ENCODE measurements at places on chromosomes 12 and 14.

- no peak for DNase-seq
Measured at GRCh38 chr12:3164454-3165077, 87.4 kb downstream of the TSPAN9 start.

- no peak for DNase-seq
Measured at GRCh38 chr12:6265038-6265405, 45.5 kb upstream of the PLEKHG6 start.

DNA sequence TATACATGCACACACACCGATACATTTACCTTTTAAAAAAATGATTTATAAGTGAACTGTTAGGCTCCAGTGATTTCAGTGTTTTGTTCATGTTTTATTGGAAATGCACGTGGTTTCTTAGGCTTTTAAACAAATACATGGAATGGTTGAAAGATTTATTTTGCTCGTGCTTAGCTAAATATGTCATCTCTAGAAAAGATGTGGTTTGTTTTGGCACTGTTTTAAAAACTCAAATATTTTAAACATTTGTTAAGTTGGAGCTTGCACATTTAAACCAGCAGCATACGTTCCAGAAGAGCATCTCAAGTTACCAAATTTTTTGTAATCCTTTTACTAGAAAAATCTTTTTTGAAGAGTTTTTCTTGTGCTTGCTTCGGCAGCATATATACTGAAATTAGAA, 44.5 kb downstream of the FOXA1 start:
- no peak for DNase-seq

DNA sequence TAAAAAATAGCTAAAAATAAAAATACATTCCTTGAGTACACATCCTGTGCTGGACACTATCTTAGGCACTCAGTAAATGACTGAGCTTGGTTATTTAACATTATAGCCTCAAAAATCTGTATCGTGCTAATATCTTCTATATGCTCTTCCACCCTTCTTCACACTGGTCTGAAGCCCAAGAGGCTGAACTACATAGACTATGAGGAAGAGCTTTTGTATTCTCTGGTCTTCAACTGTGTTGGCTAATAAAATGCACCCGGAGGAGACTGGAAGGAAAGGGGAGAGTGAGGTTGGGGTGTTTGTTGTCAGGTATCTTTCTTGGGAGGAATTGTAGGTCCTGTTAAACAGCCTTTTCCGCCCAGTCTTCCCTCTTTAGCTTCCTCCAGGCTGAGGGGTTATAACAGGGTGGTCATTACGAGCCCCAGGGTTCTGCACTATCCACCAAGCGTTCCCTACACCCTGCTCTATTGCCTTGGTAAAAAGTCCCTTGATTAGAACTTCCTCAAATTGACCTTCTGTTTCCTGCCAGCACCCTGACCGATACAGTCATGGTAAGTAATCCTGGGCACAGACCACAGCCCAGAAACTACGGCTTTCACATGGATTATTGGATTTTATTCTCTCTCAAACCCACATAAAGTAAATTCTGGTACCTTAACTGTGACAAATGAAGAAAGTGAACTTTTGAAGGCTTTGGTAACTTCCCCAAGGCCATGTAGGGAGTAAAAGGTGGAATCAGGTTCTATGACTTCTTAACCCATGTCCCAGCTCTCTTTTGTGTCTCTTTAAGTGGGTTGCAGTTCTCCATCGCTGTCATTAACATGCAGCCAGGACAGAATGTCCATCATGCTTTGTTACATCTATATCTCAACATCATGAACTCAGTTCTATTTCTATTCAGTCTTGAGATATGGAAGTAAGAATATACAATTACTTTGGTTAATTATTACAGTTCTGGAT, 71.3 kb downstream of the PTHLH start:
- no peak for DNase-seq

DNA sequence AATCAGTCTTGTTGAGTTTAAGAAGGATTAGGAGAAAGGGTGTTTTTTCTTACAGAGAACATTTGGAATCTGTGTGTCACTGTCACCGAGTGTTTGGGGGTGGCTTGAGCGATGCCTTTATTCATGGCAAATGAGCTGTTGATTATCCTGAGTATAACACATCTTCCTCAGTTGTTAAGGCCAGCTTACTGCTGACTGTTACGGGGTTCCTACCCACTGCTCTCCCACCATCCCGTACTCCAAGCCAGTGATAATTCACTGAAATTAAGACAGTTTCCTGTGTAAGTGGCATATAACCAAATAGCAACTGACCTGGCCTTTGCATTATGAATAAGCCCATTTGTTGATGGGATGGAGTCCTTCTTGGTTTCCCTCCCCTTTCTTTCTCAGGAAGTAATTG, 9.5 kb downstream of the ESRRB start:
- no peak for DNase-seq

DNA sequence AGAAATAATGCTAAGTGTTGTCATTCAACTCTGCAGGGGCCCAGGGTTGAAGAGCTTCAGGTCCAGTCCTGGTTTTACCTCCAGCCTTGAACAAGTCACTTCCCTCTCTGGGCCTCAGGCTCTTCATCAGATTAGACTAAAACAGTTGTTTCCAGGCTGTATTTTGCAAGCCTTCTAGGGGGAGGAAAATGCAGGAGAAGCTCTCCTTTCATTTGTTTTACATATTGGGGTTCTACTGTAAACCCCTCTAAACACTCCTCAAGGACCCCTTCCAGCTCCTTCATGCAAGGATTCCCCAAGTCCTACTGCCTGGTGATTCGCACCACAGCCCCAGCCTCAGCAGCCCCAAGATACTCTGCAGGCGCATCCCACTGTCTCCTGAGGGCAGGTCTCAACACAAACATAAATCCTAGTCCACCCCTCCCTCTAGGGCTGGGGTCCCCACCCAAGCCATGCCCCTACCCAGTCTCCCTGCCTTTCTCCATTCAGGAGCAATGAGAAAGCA, 2.7 kb downstream of the SDR9C7 start:
- DNase-seq = no peak

DNA sequence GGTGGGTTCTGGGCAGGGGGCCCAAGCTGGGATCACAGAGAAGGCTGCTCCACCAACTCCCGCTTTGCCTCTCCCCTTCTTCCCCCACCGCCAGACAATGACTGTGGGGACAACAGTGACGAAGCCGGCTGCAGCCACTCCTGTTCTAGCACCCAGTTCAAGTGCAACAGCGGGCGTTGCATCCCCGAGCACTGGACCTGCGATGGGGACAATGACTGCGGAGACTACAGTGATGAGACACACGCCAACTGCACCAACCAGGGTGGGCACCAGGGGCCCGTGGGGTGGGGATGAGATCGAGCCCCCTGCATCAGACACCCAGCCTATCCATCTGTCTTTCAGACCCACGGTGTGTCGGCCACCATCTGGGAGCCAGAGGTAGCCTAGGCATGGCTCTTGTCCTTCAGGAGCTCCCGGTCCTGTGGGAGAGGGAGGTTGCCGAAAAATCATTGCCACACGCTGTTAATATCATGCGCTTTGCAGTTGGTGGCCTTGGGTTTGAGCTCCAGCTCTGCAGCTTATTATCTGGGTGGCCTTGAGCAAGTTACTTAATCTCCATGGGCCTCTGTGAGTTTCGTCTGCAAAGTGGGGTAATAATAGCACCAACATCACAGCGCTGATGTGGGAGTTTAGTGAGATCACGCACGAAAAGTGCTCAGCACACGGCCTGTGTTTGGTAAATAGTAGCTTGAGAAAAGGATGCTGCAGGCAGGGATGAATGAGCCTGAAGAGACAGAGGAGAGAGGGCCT, 21.8 kb upstream of the LRP1-AS start:
- DNase-seq = no peak

DNA sequence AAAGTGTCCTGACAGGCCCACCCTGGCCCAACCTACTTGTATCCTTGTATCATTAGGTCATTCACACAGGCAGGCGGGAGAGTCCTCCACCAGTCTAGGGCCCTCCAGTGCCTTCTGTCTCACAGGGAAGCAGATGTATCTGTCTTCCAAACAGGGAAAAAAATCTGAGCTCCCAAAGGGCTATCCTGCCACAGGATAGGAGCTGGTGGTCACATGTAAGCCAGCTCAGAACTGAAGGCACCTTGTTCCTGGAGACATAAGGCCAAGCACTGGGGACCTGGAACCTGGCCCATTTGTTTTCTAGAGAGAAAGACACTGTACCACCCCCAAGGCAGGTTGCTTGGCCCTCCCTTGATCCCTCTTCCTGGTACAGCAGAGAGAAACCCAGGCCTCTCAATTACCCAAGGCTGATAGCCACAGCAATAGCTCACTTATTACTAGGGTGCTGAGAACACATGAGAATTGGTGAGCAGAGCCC, 19.4 kb upstream of the PLEKHH1 start:
- no peak for DNase-seq

DNA sequence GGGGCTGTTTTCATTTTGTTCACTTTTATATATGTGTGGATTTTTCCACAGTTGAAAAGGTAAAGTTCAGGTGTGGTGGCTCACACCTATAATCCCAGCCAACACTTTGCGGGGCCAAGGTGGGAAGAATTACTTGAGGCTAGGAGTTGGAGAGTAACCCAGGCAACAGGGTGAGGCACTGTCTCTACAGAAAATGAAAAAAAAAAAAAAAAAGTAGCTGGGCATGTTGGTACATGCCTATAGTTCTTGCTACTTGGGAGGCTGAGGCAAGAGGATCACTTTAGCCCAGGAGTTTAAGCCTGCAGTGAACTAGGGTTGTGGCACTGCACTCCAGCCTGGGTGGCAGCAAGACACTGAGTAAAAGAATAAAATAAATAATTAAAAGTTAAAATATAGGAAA, 326.5 kb downstream of the NAV3 start:
- DNase-seq = no peak

DNA sequence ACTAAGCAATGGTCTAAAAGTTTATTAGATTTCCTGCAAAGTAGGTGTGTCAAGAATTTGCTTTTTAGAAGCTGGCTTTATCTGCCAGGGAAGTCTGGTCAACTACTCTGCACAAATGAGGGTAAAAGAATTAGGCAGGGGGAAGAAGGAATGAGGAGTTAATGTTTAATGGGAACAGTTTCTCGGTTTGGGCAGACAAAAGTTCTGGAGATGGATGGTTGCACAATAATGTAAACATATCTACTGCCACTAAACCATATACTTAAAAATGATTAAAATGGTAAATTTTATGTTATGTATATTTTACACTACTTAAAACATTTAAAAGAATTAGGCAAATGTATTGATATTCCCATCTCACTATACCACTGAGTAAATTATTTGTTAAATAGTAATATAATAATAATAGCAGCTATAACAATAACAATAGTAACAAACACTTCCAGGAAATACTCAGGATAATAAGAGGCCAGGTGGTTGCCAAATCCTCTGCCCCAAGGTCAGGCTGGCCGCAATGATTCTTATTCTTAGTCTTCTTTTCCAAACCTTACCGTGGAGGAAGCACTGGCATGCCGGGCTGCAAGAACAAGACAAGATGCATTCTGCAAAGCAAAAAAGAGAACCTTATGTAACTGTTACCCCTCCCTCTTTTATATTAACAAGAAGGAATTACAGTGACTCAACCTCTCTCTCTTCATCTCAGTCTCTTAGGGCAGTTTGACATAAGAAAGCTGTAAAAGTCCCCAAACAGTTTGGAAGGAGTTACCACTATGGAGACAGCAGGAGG, 13.9 kb downstream of the CS start:
- DNase-seq = no peak

GRCh38 chr12:53169644-53170043, 10.9 kb upstream of the ZNF740 start:
- DNase-seq = no peak

- no peak for DNase-seq
Measured at GRCh38 chr14:98018628-98019027, 1221.4 kb downstream of the VRK1 start.

- DNase-seq = no peak
Measured at GRCh38 chr12:120126635-120127005, 10.1 kb upstream of the RAB35 start.

GRCh38 chr12:1205512-1206060, 214.6 kb downstream of the ERC1 start:
- DNase-seq = no peak

DNA sequence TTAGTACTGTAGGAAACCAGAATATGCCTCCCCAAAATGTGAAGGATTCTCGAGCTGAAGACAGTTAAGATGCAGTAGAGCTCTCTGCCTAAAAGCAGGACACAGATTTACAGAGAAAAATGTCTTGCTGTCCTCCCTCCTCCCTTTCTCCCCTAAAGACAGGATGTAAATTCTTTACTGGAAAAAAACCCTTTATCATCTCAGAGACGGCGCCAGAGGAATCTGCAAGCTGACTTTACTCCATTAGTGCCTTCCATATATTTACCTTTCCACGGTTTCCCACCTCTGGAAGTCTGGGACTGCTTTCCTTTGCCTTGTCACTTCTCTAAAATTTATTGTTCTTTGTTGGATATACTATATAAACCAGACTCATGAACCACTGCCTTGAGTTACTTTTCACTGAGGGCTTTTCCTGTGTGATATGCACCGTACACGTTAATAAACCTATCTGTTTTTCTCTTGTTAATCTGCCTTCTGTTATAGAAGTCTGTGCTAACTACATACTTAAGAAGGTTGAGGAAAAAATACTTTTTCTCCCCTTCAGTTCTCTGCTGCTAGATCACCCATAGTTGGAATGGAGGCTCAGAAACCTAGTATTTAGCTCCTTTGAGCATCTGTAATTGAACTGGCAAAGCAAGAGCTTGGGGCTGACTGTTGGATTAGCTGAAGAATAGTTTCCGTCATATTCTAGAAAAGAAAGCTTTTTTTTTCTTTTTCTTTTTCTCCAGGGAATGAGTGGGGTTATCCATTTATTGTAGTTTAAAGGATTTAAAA, 99.9 kb downstream of the RAD51B start:
- no peak for DNase-seq

DNA sequence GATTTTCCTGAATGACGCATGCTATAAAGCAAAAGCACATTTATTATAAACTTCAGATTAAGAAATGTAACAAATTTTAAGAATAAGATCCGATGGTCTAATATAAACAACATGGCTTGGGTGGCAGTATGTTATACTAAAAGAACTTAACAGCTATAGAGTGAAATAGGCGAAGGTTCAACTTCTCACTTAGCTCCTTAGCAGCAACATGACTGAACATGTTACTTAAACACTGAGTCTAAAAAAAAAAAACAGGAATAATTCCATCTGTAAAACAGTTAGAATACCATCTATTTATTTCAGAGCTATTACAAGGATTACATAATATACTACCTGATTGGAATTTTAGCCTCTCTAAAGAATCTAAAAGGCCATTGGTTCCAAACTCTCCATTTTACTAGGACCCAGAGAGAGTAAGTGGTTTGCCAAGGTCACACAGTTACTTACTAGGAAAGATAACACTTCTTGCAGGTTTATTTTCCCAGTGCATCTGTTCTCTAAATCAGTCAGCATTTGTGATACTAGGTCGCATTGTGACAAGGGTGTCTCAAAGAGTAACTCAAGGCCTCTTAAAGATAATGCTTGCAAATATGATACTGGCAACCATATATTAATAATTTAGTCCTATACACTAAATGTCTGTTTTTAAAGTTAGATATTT, 14.8 kb downstream of the OSBPL8 start:
- DNase-seq = no peak

DNA sequence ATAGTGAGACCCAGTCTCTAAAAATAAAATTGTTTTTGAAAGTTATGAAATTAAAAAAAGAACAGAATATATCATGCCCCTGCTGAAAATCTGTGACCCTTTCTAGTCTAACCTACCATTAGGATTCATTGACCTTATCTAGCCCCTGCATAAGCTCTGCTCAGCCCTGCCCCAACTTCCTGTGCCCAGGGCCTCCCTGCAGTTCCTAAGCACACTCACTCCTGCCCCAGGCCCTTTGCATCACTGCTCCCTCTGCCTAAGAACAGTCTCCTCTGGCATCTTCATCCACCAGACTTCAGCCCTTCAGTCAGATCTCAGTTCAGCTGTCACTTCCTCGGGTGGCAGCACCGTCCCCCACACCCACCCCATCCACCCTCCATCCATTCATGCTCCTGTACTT, 55.4 kb downstream of the SCARB1 start:
- no peak for DNase-seq

Measured in NCI-H526 (cell line).